Retinal pigment epithelial cell (primary cell): ENCODE measurements at places on chromosomes 11 and 22.
A peak's percentile ranks its signal among the peaks of the same experiment; 100 is the strongest.

DNA sequence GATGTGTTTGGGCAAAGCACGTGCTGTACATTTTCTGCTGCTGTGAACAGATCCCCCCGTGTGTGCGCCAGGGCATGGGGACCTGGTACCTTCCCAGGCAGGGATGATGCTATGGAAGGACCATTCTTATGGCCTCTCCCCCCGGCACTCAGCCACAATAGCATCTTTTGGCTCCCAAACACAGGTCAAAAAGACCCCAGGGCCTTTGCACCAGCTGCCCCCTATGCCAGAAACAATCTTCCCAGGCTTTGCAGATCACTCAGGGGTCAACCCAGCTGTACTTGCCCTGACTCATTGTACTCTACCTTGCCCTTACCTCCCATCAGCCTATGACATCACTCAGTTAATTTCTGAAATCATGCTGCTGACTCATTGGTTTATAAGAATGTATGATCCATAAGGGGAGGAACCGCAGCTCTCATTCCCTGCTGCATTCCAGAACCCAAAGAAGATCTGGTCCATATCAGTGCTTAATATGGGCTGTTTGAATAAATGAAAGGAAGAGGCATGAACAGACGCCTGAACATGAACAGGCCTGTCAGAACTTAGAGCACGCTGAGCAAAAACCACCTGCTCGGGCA lies 100.7 kb downstream of the CELSR1 start:
- no peak for DNase-seq

- no peak for DNase-seq
Measured at GRCh38 chr22:44171561-44171960, 9.2 kb upstream of the PARVG start.

GRCh38 chr11:134312807-134313206 lies 19.0 kb upstream of the GLB1L2 start:
- no peak for DNase-seq

DNA sequence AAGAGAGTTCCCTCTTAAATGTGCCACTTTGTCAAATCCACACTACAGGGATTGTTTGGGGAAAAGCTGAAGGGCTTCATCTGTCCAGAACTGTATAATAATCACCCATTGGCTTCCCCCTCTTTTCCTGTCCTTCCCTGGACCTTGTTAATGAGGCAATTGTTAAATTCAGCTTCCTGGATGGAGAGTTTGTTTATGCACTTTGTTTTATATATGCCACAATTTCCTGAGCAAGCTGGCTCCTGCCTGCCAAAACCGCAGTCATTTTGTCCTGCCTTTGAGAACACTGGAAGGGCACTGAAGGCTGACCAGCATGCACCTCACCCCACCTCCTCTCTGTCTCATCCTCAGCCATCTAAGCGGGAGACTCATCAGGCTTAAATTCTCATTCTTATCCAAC lies 86.2 kb downstream of the MSANTD4 start:
- DNase-seq, result no peak

DNA sequence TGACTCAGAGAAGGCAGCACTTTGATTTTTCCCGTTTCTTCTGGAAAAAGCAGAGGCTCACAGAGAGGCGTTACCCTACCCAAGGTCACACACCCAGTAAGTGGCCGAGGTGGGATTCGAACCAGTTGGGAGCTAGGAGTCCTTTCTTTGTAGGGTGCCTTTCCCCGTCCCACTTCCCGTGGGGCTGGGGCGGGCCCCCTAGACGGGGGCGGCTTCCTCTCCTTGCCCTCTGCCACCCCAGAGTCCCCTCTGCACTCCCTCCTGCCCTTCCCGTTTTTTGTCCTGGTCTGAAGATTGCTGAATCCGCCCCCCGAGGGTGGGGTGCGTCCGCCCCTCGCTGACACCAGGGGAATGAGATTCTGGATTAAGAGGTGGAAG lies 747 bp downstream of the TPCN2 start:
- no peak for DNase-seq

GRCh38 chr11:94876645-94877442 lies 96.5 kb downstream of the CWC15 start:
- DNase-seq, result peak; percentile 79

GRCh38 chr11:103633819-103634590 lies 402.4 kb upstream of the DDI1 start:
- no peak for DNase-seq

DNA sequence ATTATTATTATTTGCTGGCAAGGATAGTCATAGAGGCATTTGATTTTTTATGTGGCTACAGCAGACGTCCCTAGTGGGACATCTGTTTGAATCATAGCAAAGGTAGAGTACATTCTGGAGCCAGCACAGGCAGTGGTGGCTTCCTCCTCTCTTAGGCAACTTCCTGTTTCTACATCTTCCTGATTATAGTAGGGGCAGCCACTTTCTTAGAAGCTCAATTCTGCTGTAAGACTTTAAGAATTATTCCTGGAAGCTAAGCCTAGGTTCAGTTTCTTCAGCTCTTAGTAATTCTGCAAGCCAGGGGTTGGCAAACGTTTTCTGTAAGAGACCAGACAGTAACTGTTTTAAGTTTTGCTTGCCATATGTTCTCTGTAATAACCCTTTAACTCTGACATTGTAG lies 129.3 kb upstream of the TENM4 start:
- no peak for DNase-seq

DNA sequence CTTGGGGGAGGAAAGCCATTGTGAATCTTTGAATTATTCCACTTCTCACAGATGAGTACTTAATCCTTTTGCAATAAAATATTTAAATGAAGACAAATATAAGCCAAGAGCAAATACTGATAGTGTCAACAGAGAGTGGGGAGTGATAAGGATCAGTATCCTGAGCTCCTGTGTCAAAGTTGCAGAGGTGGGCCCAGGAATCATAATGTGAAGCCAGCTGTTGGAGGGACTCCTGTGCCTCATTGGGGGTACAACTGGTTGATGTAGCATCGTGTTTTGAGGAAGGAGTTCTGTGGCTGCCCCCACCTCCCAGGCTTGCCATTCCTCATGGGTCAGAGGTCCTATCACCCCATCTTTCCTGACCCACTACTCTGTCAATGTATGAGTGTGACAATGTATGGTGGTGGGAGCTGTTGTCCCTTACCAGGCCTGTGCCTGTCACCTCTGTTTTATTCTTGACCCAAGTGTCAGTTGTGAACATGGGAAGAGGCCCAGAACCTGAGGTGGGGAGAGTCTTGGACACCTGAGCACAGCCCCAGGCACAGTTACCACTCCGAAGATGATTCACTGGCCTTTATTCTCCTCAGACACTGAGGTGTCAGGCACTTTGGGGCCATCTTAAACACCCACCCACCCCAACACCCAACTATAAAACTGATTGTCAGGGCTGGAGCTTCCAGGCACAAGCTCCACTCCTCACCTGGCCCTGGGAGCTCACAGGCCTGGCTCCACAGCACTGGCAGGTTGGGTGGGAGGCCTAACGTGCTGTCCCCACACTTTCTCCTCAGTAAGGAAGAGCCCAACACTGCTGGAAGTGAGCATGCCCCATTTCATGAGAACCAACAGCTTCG lies 38.4 kb downstream of the KCNQ1OT1 start:
- no peak for DNase-seq

DNA sequence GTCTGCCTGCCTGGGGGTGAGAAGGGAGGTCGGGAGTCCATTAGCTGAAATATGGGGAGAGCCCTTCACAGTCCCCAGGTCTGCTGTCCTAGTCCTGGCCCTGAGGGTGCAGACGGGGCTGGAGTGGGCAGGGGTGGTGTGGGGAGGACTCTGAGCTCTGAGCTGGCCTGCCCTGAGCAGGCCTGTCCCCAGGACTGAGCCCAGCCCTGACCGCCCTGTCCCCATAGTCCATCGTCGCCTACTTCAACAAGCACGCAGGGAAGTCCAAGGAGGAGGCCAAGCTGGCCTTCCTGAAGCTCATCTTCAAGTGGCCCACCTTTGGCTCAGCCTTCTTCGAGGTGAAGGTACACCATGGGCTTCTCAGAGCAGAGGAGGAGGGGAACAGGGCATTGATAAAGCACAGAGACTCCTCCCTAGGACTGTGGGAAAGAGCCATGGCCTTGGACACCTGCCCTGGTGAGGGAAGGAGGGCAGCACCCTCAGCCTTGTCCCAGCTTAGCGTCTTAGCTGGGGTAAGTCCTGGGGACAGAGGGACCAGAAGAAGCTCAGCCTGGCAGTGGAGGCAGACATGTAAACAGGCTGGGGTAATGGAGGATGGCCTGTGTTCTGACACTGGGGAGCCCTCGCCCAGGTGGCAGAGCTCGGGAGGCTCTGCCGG lies 83.7 kb downstream of the MYO7A start:
- no peak for DNase-seq

DNA sequence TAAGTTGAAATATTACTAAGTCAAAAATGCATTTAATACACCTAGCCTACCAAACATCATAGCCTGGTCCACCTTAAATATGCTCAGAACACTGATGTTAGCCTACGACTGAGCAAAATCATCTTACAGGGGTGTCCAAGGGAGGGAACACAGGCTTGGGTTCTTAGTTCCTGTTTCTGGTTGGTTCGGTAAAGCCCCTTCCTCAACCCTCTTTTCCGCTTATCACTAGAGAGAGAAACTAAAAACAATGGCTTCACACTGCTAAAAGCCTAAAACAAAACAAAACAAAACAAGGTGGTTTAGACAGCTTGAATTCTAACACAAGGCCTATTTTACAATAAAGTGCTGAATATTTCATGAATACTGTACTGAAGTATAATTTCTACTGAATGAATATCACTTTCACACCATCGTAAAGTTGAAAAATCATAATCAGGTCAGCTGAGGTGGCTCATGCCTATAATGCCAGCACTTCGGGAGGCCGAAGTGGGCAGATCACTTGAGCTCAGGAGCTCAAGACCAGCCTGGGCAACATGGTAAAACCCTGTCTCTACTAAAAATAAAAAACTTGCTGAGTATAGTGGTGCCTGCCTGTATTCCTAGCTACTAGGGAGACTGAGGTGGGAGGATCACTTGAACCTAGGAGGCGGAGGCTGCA lies 118.0 kb downstream of the SIK3 start:
- no peak for DNase-seq

DNA sequence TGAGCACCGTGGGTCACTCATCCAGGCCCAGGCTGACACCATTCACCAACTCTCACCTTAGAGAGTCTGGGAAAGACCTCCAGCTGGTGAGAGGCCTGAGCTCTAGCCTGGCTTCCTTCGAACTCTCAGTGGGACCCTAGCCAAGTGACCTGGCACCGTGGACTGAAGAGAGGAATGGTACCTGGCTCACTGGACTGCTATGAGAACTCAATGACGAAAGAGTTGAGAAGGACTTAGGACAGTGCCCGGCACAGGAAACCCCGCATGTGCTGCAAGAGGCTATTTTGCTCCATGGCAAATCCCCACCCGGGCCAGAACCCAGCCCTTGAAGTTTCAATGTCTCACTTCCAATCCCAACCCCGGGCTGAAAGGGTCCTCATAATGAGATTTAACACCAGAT lies 605 bp upstream of the RAPSN start:
- DNase-seq, result no peak

- DNase-seq, result no peak
Measured at GRCh38 chr11:105202422-105202821, 62.9 kb upstream of the CARD18 start.

DNA sequence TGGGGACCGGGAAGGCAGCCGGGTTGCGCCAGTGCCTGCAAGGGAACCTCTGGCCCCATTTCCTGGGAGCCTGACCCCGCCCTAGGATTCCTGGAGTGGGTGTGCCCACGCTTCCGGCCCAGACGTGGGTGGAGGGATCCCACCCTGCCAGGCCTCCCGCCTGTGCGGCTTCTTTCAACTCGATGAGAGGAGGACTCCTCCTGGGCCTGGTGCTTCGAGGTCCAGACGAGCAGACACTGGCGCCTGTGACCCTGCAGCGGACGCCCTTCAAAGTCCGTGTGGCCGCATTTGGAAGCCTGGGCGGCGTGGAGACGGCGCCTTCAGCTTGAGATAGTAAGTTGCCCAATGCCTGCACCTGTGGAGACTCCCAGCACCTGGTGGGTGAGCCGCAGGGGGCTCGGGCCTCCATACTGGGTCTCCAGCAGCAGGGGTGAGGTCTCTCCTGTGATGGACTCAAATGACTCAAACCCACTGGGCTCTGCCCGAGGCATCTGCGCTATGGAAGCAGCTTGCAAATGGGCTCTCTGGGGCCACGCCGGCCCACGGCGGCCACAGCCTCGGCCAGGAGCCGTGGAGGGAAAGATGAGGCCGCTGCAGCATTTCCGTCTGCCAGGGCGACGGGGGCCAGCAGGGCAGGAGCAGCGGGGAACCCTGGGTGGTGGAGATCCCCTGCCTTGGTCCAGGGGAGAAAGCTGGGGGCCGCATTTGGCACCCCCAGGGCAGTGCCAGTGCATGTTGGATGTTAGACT lies 64.3 kb upstream of the PPARA start:
- no peak for DNase-seq

DNA sequence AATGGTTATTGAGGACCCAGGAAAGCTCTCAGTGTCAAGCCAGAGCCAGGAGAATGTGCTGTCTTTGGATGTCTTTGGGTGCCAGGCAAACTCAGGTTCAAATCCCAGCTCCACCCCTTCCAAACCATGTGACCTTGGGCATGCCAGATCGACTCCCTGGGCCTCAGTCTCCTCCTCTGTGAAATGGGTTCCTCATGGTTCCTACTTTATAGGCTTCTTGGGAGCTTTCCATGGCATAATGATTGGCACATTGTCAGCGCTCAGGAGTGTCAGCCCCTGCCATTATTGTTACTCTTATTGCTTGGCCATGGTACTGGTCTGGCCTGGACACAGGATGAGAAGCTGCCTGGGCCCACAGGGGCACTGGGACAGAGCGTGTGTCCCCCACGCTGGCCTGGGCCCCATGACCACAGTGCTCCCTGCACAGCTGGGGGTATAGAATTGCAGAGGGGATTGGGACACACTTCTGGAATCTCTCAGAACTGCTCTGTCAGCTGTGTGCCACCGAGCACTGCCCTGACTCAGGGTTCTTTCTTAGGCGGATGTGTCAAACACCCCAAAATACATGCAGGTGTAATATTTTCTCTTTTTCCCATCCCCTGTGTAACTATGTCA lies 37.6 kb upstream of the CRYBB3 start:
- no peak for DNase-seq

GRCh38 chr11:129855086-129855485 lies 39.4 kb downstream of the TMEM45B start:
- DNase-seq, result no peak

DNA sequence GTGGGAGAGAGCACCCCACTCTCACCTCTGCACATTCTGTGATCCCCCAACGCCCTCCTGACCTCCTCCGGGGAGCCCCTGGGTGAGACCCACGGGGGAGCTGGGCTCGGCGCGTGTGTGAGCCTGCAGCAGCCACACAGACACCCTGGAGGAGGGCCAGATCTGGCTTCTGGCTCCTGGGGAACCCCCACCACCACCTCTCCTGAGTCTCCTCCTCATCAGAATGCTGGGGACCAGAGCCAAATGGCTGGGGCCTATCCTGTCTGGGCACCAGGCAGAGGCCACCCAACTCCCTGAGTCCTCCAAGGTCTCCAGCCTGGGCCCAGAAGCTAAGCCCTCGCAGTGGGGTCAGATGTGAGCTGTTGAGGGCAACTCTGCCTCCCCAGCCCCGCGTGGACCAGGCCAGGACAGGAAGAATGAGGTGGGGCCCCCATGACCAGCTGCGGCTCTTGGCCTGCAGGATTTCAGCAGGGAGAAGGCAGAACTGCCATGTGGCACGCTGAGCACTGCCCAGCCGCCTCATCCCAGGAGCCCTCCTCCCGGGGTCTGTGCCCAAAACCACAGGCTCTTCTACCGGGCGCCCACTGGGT lies 5.5 kb upstream of the PIM3 start:
- DNase-seq, result no peak

GRCh38 chr11:96015906-96016565 lies 92.1 kb upstream of the MTMR2 start:
- DNase-seq, result no peak
